ENCODE measurements at places on chromosomes 7 and 10. TPM values are rescaled to one million over a fixed set of nuclear protein-coding genes. Genes with fewer than 3 reads are reported as not detected.
A peak's percentile ranks its signal among the peaks of the same experiment; 100 is the strongest.

DNA sequence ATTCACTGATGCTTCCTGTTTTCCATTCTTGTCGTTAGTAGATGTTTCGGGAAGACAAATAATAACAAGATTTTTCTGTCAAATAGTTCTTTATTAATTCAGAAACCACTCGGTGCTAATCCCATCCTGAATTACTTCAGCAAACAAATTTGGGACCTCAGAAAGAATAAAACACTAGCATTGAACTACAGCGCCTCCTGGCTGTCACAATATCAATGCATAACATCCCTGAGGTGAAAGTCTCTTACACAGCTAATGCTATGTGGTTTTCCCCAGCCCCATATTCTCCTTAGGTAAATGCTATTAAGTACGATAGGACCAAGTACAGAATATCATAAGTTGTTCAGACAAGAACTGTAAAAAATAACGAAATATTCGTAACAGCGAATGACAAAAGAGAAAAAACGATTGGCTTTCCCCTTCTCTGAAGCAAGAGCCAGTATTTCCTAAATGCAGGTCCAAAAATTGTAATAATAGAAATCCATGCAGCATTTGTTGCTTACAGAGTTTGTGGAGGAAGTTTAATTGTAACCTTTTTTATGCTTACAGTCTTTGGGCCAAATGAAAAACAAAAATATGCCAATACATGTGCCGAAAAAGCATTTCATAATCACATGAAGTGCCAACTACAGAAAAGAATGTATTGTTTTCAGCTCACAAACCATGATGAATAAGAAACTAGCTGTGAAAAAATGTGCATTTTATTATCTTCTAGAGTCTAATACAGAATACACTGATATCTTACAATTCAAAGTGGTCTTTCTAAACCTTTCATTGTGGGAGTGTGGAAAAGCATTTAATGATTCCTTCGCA lies 47.3 kb downstream of the MYPN start:
- no peaks in the 10 kb centered on the region for H3K27me3 ChIP-seq
- H3K4me1 ChIP-seq: peaks cover 11% of the 10 kb centered on the region
- no peak overlapping the region for H3K27ac ChIP-seq
- H3K36me3 ChIP-seq: no peaks in the 10 kb centered on the region

DNA sequence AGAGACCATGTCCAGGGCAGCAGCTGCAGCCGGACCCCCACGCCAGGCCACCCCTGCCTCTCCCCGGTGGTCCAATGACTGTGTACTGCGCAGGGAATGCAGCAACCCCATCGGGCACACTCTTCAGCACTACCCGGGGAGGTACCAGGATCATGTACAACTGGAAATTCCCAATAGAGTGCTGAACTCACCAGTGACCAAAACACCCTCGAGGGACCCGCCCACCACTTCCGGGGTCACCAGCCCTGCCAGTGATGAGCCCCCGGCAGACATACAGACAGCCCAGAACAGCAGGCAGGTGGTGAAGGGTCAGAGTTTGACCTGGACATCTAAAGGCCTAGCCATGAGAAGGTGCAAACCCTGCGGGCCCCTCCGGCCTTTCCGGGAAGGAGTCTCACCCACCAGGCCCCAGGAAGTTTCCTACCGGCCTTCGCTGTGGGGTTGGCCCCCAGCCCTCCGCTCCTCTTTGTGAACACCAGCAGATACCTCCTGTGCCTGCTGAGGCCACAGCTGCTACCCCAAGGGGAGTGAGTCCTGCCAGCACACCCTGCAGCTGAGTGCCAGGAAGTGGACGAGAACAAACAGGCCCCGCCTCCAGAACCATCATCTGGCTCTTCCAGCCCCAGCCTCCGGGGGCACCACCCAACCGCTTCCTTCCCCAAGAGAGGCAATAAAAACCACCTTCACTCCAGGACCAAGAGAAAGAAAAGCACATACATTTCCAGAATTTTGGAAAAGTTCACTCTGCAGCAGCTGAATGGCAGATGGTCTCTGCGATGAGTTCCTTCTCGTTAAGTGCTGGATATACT lies 5.0 kb upstream of the ANKRD61 start:
- H3K27ac ChIP-seq: peak overlapping the region; percentile 54
- DNase-seq: peak; percentile 50
- H3K36me3 ChIP-seq: peaks cover 54% of the 10 kb centered on the region

CALHM1 gene
- total RNA-seq: not detected

SPDYE2B gene
- total RNA-seq: not detected

- no peak overlapping the region for H3K4me3 ChIP-seq
- no peaks in the 10 kb centered on the region for H3K27me3 ChIP-seq
- no peaks in the 10 kb centered on the region for H3K36me3 ChIP-seq
- H3K27ac ChIP-seq: no peak overlapping the region
- H3K4me1 ChIP-seq: no peaks in the 10 kb centered on the region
Measured at GRCh38 chr7:95229301-95229700, 95.0 kb downstream of the PON1 start.

DNA sequence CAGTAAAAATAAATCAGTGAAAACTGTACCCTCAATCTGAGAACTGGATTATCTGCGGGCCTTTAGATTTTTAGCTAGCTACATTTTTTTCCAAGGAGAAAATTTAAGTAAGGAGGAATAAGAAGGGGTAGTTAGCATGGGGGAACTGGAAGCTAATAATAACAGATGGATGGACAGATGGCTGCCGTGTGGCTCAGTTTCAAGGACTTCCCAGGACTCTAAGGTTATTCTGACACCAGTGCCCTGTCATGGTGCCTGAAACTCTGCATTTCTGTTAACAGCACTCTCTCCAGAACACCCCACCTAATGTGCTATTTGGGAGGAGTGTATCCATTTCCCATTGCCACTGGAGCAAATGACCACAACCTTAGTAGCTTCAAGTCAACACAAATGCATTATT lies 75.7 kb upstream of the PDE1C start:
- no peak overlapping the region for H3K27ac ChIP-seq
- no peaks in the 10 kb centered on the region for H3K36me3 ChIP-seq
- no peak for DNase-seq
- H3K4me1 ChIP-seq: no peaks in the 10 kb centered on the region
- no peak overlapping the region for H3K4me3 ChIP-seq
- H3K27me3 ChIP-seq: no peaks in the 10 kb centered on the region

GRCh38 chr10:43114743-43115611 lies 23.3 kb upstream of the CSGALNACT2 start:
- no peak overlapping the region for H3K4me3 ChIP-seq
- H3K4me1 ChIP-seq: no peaks in the 10 kb centered on the region
- H3K27ac ChIP-seq: no peak overlapping the region
- DNase-seq: no peak

DNA sequence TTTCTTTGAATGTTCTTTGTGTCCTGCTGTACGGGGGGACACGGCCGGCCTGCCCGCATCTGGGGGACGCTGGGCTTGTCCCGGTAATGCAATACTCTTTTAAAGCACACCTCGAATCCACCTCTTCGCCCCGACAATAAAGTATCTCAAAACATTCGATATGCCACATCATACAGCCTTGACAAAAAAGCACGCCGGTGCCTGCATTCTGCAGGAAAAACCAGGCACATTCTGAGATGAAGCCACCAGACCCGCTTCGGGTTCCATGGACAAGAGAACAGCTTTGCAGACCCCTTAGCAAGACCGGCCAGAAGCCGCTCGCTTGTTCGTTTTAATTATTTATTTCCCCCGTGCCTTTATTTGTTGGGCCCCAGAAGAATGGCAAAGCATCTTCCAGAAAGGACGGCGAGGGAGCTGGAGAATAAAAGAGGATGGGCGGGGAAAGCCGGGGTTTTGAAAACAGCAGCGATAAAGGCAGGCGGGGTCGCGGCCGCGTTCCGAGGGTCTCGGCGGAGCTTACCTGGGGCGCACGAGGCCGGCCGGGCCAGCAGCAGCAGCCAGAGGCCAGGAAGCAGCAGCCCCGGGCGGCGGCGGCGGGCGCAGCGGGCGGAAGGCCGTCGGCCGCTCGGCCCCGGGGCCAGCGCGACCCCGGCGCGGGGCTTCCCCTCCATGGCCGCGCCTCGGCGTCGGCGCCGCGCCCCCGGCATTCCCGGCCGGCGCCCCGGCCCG lies 462 bp downstream of the KIAA1549 start:
- peak overlapping the region; percentile 58 for H3K4me3 ChIP-seq
- H3K27me3 ChIP-seq: no peaks in the 10 kb centered on the region
- no peaks in the 10 kb centered on the region for H3K36me3 ChIP-seq

DNA sequence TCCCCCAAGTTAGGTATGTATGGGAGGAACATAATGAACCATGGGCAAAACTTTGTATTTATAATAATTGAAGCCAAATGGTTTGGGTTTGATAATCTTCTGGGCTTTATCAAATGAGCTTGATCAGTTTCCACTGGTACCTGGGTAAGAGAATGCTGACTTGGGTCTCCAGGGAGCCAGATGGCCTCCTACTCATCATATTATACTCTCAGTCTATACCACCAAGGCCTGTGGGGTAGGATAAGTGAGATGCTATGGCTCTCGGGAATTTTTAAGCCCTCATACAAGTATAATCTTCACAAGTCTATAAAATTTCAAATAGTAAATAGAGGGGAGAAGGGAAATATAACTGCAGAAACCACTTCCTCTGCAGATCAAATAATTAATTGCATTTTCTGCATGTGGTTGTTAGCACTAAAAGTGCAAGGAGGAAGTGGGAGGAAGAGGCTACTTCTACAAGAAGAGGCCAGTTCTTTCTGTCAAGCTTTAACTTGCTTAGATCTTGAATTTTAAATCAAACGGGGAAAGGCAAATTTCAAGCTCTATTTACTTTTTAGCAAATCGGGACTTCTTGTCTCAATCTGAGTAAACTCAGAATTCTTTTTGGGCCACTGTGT lies 349.0 kb downstream of the SORCS1 start:
- no peaks in the 10 kb centered on the region for H3K4me1 ChIP-seq
- no peak overlapping the region for H3K27ac ChIP-seq
- H3K27me3 ChIP-seq: no peaks in the 10 kb centered on the region
- no peak for DNase-seq

DNA sequence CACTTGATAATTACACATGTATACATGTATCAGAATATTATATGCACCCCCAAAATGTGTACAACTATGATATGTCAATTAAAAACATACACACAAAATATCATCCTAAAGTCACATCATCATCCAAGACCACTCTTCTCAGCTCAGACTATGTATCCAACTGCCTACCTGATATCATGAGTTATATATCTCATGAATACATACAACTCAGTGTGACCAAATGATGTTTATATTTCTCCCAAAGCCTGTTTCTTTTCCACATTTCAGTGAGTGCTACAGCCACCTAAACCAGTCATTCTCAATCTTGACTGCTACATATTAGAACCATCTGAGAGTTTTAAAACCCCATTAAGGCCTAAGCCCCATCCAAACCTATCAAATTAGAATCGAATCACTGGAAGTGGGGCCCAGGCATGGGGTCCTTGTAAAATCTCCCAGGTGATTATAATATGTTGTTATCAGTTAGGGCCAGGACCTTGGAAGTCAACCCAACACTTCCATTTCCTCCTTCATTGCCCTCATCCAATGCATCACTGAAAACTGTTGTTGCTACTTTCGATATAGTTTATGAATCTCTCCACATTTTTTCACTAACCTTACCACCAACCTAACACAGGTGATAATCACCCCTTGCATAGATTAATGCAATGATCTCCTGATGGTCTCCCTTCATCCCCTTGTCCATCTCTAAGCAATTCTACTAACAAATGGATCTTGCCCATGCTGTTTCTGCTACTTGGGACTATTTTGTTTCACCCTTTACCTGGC lies 53.8 kb upstream of the ITGB8 start:
- H3K27ac ChIP-seq: no peak overlapping the region
- H3K36me3 ChIP-seq: no peaks in the 10 kb centered on the region
- no peak for DNase-seq
- H3K27me3 ChIP-seq: no peaks in the 10 kb centered on the region
- H3K4me1 ChIP-seq: no peaks in the 10 kb centered on the region

MBL2 gene
- not detected for total RNA-seq

ATRNL1 gene
- total RNA-seq: 6.3 TPM

POLR1F gene
- total RNA-seq: 16.6 TPM

ZNHIT1 gene
- total RNA-seq: 89.8 TPM

GRCh38 chr7:19747740-19748339 lies 25.6 kb downstream of the TMEM196 start:
- no peak overlapping the region for H3K4me3 ChIP-seq
- no peaks in the 10 kb centered on the region for H3K27me3 ChIP-seq
- DNase-seq: no peak

MAPK8 gene
- 77.7 TPM for total RNA-seq

MACROH2A2 gene
- total RNA-seq: 21.8 TPM

CUZD1 gene
- not detected for total RNA-seq

GRCh38 chr7:27420702-27421101 lies 178.1 kb downstream of the EVX1 start:
- no peak overlapping the region for H3K4me3 ChIP-seq
- no peak overlapping the region for H3K27ac ChIP-seq
- H3K36me3 ChIP-seq: no peaks in the 10 kb centered on the region
- DNase-seq: no peak
- no peaks in the 10 kb centered on the region for H3K27me3 ChIP-seq

MMP21 gene
- not detected for total RNA-seq

STK31 gene
- total RNA-seq: 1.0 TPM

SVOPL gene
- total RNA-seq: not detected

KCP gene
- total RNA-seq: 0.93 TPM

DNA sequence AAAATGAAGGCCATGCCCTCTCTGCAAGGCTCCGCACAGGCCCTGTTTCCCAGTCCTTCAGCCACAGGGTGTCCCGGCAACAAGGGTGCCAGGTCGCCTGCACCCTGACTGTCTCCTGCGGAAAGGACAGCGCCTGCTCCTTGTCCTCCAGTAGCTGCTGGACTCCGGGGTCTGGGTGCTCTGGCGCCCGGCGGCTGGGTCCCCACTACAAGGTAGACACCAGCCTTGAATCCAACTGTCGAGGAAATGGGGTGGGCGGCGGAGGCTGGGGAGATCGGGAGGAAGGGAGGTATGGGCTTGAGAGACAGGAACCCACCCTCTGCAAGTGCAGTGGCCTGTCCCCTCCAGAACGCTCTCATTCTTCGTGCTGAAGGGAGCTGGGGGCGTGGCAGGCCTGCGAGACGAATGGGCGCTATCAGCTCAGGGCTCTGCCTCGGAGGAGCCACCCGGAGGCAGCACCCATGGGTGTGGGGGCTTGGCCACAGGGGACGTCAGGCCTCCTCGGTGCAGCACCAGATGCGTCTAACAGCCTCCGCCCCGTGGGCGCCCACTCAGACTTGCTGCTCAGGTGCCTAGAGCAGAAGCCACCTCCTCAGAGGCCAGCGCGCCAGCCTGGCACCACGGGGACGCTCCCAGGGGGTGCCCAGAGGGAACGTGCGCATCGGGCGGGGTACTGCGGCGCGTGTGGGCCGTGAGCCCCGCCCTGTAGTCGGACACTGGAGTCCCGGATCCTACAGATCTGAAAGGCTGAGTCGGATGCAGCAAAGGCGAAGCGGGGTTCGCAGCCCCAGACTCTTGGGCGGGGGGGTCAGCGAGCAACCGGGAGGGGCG lies 15.6 kb downstream of the ADAM8 start:
- peak overlapping the region; percentile 80 for H3K27ac ChIP-seq
- DNase-seq: peak; percentile 76
- H3K27me3 ChIP-seq: no peaks in the 10 kb centered on the region
- H3K36me3 ChIP-seq: no peaks in the 10 kb centered on the region

- no peak overlapping the region for H3K4me3 ChIP-seq
- DNase-seq: no peak
- H3K36me3 ChIP-seq: no peaks in the 10 kb centered on the region
- H3K27me3 ChIP-seq: no peaks in the 10 kb centered on the region
- no peaks in the 10 kb centered on the region for H3K4me1 ChIP-seq
Measured at GRCh38 chr7:107232568-107233090, 63.8 kb downstream of the HBP1 start.

GRB10 gene
- total RNA-seq: 55.2 TPM
